ENCODE measurements at places on chromosomes 13 and 19. TPM values are rescaled to one million over a fixed set of nuclear protein-coding genes. Genes with fewer than 3 reads are reported as not detected.
A peak's percentile ranks its signal among the peaks of the same experiment; 100 is the strongest.

GRCh38 chr13:80235166-80235966 lies 105.6 kb downstream of the SPRY2 start:
- DNase-seq = no peak

GRCh38 chr13:43579321-43579720 lies 207.5 kb downstream of the ENOX1 start:
- no peak for DNase-seq

DNA sequence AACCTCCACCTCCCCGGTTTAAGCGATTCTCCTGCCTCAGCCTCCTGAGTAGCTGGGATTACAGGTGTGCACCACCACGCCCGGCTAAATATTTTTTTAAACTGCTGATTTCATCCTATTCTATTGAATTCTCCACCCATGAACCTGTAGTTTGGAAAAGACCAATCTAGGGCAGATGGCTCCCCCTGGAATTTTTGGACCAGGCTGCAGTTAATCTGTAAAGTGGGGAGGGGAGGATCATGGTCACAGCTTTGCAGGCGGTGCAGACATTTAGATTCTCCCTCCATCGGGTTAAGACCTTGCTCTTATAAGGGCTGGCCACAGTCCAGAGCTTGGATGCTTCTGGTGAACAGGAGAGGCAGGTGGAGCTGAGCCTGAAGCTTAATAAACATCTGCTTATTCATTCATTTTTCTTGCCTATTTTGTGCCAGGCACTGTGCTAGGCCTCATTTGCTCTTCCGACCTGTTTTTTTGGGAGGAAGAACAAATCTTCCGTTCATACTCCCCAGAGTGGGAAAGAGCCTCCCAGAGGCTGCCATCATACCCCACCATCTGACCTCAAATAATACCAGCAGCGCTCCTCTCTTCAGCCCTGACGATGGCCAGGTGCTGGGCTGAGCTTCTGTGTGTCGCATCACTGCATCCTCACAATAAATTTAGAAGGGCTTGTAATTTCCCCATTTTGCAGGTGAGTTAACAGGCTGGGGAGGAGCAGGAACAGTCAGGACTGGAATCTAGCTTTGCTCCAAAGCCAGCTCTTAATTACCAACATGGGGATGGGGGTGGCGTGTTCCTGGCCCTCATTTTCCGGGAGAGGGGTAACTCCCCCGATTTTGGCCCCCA lies 902 bp upstream of the CCDC106 start:
- DNase-seq = peak; percentile 31

KCNC3 gene
- polyA plus RNA-seq = 1.1 TPM

SLC25A41 gene
- 0.07 TPM for polyA plus RNA-seq

TEX26 gene
- not detected for polyA plus RNA-seq

All from psoas muscle (tissue), 8 donors.